ENCODE measurements at places on chromosomes 4 and X. TPM values are rescaled to one million over a fixed set of nuclear protein-coding genes. Genes with fewer than 3 reads are reported as not detected.

GRCh38 chrX:23841847-23842522, 59.0 kb downstream of the SAT1 start:
- no peak for DNase-seq

The PCDH19 gene
- 34.9 TPM for total RNA-seq

DNA sequence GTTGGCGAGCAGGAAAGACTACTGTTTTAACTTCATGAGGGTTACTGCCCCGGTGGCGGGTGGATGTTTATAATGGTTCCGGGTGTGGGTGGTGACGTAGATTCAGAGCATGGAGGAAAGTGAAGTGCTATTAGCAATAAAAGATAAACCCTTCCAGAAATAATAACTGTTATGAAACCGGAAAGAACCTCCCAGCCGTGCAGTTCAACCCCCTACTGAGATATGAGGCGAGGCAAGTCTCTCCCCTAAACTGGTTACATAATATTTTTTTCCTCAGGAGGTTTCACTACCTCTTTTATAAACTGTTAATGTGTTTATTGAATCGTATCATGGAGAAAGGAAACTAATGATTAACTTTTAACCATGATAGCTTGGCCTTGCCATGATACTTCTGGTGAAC, 33.9 kb upstream of the STIM2 start:
- no peak for DNase-seq

The NIPAL1 gene
- total RNA-seq: 2.0 TPM

DNA sequence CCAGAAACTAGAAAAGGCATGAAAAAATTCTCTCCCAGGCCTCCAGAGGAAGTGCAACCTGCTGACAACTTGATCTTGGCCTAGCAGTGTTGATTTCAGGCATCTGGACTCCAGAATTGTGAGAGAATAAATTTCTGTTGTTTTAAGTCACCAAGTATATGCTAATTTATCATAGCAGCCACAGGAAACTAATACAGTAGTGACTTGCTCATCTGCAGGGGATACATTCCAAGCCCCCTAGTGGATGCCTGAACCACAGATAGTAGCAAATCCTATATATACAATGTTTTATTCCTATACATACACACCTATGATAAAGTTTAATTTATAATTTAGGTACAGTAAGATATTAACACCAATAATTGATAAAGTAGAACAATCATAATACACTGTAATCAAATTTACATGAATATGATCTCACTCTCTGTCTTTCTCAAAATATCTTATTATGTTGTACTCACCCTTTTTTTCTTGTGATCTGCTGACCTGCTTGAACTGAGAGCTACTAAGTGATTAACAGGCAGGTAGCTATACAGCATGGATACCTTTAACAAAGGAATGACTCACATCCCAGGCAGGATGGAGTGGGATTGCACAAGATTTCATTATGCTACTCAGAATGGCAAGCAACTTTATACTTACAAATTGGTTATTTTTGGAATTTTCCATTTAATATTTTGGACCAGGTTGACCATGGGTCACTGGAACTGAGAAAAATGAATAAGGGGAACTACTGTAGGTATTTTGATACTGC, 501.1 kb downstream of the KCNIP4 start:
- no peak for DNase-seq

DNA sequence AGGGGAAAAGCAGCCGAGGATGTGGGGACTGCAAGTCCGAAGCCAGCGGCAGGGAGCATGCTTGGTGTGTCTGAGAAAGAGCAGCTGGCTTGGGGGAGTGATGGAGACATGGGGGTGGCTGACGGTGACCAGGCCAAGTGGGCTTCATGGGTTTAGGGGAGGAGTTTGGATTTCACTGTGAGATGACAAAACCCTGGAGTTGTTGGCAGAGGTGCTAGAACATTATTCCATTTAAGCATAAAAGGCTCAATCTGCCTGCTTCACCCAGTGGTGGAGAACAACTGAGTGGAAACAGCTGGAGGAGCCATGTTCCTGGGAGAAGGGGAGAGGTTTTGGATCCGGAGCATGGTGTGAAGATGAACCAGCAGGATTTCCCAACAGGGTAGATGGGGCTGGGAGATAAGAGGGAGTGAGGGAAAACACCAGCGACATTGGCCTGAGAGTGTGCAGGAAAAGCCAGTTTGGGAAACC, 318.0 kb upstream of the TAPT1 start:
- no peak for DNase-seq

The SPANXB1 gene
- not detected for total RNA-seq

The PRICKLE3 gene
- total RNA-seq: 11.3 TPM

- no peak for DNase-seq
These were observed 67.9 kb downstream of the NHS start for GRCh38 chrX:17442898-17443297.

GRCh38 chrX:9310616-9311015, 154.2 kb upstream of the TBL1X start:
- DNase-seq: no peak

The SHROOM4 gene
- 35.8 TPM for total RNA-seq

GRCh38 chr4:98630737-98631454, 27.5 kb downstream of the TSPAN5 start:
- no peak for DNase-seq

The MXRA5 gene
- 4.3 TPM for total RNA-seq

The CLGN gene
- 21.6 TPM for total RNA-seq

GRCh38 chr4:123816462-123816861, 419.9 kb downstream of the SPRY1 start:
- DNase-seq: no peak

- DNase-seq: no peak
These were observed 2.7 kb upstream of the ADH7 start for GRCh38 chr4:99437723-99438404.

- DNase-seq: no peak
These were observed 214.0 kb upstream of the NHS start for GRCh38 chrX:17160975-17161374.

All from endothelial cell (in vitro differentiated cells).